ENCODE measurements at places on chromosomes 4 and X.
A peak's percentile ranks its signal among the peaks of the same experiment; 100 is the strongest.

- peak; percentile 83 for DNase-seq
Measured at GRCh38 chrX:73562984-73563737, at the start of gene CHIC1. Gene CHIC1 (plus strand): TSS chrX:73563197. CDS start chrX:73563285, 88 bp downstream.

- no peak for DNase-seq
Measured at GRCh38 chr4:43223820-43224219, 331.3 kb downstream of the GRXCR1 start.

DNA sequence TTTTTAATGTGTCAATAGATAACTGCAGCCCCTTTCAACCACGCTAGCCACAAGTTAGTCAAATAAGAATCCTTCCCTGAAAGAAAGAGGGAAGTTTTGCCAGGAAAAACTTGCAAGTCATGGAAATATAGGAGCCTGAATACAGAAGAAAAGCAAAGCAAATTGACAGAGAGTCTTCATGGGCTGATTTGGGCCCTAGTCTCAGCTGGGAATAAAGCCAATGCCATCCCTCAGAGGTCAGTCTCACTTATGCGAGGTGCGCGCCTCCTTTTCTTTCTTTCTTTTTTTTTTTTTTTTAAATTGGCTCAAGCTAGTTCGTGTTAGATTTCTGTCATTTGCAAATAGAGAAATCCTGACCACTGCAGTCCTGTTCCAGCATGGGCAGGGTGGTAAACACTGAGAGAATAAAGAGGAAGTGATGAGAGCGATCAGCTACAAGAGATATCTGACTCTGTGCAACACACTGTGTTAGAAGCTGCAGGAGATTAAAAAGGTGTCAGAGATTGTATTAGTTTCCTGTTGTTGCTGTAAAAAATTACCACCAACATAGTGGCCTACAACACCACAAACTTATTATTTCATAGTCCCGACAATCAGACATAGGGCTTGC is 299.7 kb downstream of the LDB2 start:
- DNase-seq: no peak

- DNase-seq: no peak
Measured at GRCh38 chr4:134691915-134692314, 490.3 kb upstream of the PABPC4L start.

GRCh38 chr4:8353158-8353669 is 83.7 kb downstream of the HTRA3 start:
- no peak for DNase-seq

GRCh38 chrX:9614016-9614415 is 149.2 kb downstream of the TBL1X start:
- no peak for DNase-seq

DNA sequence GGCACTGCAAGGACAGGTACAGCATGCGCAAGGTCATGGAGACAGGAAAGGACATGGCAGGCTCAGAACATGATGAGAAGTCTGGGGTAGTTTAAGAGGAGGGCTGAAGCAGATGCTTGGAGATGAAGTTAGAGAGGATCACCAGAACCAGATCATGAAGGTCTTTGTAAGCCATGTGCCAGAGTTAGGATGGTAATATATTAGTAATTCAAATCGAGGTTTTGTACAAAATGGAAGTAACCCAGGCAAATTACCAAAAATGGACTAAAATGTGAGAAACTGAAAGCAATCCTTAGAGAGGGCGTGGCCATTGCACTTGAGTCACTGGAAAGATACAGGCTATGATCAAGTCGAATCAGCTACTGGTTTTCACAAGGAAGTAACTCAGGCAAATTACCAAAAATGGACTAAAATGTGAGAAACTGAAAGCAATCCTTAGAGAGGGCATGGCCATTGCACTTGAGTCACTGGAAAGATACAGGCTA is 13.5 kb downstream of the RXFP1 start:
- DNase-seq: no peak

- no peak for DNase-seq
Measured at GRCh38 chr4:121030711-121031110, 41.6 kb downstream of the NDNF start.

- DNase-seq: no peak
Measured at GRCh38 chr4:143288171-143288570, 48.5 kb upstream of the GAB1 start.

DNA sequence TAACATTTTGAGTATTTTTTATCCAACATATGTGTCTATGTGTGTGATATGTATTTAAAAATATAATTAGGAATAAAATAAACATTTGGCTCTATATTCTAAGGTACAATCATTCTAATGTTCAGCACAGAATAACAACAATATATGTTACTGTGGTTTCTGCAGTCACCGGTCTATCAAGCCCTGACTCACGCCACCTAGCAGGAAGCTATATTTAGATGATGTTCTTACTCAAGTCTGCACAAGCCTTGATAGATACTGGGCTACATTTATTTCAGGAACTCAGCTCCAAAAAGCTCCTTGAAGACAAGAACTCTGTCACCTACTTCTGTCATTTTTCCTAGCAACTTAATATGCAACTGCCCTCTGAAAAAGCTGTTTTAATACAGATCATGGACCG is 152.0 kb upstream of the FTHL17 start:
- DNase-seq: no peak

GRCh38 chrX:14003876-14004425 is 25.7 kb downstream of the GEMIN8 start:
- no peak for DNase-seq

DNA sequence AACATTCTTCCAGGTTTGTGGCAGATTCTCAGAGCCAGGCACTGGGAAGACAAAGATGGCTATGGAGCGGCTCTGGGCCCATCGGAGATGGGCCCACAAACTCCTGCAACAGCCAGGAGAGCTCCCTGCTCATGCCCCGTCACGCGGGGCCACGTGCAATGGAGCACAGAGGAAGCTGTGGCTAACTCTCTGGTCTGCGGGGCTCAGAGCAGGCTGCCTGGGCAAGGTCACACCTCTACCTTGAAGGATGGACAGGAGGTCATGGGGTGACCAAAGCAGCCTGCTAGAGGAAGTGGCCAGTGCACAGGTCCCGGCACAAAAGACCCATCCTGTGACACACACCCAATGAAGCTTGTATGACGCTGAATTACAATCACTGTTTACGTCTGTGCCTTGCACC is 45.2 kb downstream of the C4orf50 start:
- DNase-seq: no peak

DNA sequence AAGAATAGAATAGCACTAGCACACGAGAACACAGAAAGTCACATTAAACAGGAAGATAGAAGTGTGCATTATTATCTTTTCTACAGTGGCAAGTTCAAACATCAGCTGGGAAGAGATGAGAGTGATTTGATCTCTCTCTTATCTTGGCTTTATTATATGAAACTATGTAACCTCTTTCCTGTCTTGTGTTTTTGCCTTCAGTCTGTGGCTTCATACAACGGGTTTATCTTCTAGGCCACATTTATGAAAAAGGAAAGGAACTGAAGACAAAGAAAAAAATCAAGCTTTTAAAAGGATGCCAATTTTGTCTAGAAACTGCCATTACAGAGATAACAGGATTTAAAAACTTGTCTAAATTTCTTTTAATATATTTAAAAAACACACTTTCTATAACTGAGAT is 983.6 kb downstream of the RPA4 start:
- DNase-seq: no peak

GRCh38 chr4:90124276-90124675 is 2.9 kb upstream of the CCSER1 start:
- DNase-seq: no peak

DNA sequence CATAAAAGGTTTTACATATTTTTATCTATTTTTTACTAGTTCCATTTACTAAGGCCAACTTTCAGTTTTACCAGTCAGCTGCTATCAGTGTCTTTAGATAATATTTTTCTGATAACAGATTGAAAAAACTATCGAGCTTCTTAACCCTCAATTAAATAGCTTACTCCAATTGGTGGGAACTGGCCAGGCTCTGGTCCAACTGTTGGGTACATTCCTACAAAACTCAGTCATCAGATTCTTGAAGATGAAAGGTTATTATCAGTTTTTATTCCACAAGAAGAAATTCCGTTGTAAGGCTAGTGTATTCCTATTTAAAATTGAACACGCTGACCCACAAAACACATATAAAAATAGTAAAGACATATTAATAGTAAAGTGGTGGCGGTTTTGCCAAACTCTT is 346.2 kb downstream of the MAPK10 start:
- no peak for DNase-seq

- no peak for DNase-seq
Measured at GRCh38 chr4:146274774-146275173, 60.4 kb downstream of the REELD1 start.

DNA sequence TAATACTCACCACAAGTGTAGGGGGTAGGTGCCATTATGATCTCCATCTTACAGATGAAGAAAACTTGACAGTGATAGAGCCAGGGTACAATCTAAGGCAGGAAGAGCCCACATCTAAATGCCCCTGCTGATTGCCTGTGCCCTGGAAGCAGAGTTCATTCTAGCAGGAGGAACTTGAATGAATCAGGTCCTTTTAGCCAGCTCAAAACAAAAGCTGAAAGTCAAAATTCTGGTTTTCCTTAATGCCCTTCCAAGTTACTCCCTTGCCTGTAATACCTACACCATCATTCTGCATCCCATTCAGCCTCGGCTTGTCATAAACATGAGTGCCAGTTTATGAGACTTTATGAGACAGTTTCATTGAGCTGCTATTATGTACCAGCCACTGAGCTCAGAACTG is 89.6 kb downstream of the SCD5 start:
- no peak for DNase-seq

GRCh38 chrX:6683353-6683752 is 148.4 kb upstream of the VCX3A start:
- no peak for DNase-seq

GRCh38 chr4:138223231-138223910 is 18.8 kb downstream of the SLC7A11 start:
- no peak for DNase-seq

DNA sequence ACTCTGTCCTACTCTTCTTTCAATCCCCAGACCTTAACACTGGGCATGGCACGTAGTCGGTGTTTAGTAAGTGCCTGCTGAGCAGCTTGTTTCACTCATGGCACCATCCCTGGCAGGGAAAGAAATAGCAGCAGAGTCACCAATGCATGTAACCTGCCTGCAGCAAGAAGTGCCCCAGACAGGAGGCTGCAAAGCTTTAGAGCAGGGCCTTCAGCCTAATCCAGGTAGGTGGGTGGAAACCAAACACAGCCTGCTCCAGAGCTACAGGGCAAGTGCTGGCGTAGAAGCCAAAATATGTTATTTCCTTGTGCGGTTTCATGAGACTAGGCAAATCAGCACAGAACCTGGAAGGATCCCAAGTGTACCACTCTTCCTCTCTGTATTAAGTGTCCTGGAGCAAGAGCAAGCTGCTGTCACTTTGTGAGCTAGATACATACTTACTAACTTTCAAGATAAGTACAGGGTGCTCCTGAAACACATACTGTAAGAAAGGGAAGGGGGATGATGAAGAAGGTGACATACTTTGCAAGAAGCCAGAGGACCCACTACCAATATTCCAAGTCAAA is 5.5 kb downstream of the PROM1 start:
- no peak for DNase-seq

- DNase-seq: no peak
Measured at GRCh38 chr4:19051831-19052230, 1030.3 kb upstream of the LCORL start.

- DNase-seq: no peak
Measured at GRCh38 chr4:176309046-176309445, 10.7 kb upstream of the SPCS3 start.

GRCh38 chrX:9700555-9700954 is 65.1 kb downstream of the GPR143 start:
- no peak for DNase-seq

DNA sequence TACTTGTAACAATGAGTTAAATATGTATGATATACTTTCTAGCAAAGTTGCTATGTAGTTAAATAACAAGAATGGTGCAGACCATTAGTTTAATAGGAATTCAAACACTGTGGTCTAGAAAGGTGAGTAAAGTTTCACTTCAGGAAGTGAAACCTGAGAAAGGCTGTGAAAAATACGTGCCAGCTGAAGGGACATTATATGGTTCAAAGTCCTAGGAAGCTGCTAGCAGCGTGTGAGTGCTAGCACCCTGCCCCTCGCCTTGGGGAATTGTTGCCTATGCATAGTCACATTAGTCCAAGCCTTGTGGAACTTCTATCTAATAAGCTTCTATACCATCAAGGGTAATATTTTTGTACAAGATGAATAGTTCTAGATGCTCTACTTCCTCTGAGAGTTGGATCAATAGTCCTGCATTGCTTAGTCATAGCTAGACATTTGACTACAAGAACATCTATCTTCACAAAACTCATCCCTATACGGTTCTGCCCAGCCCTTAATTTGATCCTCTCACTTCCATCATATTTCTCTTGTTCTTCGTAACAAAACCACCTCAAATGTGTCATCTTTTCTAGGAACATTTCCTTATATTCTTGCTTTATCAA is 45.8 kb upstream of the ARSJ start:
- no peak for DNase-seq

GRCh38 chr4:188168726-188169373 is 29.6 kb downstream of the TRIML1 start:
- no peak for DNase-seq

GRCh38 chr4:100982345-100982744 is 365.0 kb downstream of the PPP3CA start:
- DNase-seq: no peak

DNA sequence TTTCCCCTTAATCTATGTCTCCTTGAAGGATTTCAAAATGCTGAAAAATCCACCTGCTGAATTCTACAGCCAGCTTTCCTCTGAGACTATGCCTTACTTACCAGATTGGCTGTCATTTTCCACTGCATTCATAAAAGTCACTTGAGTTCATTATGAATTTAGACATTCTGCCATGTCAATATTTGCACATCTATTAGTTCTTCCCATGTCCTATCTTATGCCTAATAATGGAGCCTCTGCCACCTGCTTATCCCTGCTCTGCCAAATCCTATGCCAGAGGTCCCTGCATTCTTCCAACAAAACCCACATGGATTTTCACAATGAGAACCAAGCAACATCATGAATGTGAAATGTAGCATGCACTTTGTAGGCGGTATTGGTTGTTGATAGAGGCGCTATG is 42.6 kb downstream of the GASK1B start:
- no peak for DNase-seq

GRCh38 chrX:72382202-72382595 is 76.5 kb upstream of the CITED1 start:
- DNase-seq: no peak

- DNase-seq: no peak
Measured at GRCh38 chr4:111905511-111905910, 239.7 kb upstream of the FAM241A start.

- no peak for DNase-seq
Measured at GRCh38 chrX:1779626-1780025, 164.8 kb downstream of the ASMT start.

DNA sequence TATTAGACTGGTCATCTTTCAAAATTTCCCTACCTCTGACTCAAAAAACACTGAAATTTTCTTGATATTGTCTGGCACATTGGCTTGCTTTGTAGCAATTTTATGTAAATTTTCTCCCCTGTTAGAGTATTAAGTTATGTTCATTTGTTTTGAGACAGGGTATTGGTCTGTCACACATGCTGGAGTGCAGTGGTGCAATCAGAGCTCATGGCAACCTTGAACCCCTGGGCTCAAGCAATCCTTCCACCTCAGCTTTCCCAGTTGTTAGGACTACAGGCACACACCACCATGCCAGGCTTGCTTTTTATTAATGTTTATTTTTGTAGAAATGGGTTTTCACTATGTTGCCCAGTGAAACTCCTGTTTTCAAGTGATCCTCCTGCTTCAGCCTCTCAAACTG is 17.5 kb downstream of the FABP2 start:
- no peak for DNase-seq

All from Right ventricle myocardium inferior (tissue), 1 donor.